Sciatic nerve (tissue), 2 donors: ENCODE measurements at places on chromosomes 16 and 17. TPM values are rescaled to one million over a fixed set of nuclear protein-coding genes. Genes with fewer than 3 reads are reported as not detected.
A peak's percentile ranks its signal among the peaks of the same experiment; 100 is the strongest.

DNA sequence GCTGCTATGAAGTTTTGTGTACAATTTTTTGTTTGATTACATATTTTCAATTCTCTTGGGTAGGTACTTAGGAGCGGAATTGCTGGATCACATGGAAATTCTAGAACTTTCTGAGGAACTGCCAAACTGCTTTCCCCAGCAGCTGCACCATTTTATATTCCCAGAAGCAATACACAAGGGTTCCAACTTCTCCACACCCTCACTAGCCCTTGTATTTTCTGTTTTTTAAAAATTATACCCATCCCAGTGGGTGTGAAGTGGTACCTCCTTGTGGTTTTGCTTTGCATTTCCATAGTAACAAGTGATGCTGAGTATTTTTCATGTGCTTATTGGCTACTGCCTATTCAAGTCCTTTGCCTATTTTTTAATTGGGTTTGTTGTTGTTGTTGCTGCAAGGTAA is 20.9 kb downstream of the NACA2 start:
- no peak for DNase-seq

- no peak for DNase-seq
These were observed 2.0 kb downstream of the COASY start for GRCh38 chr17:42563950-42564349.

- no peak for DNase-seq
These were observed 2.7 kb downstream of the CENPX start for GRCh38 chr17:82019690-82020571.

DNA sequence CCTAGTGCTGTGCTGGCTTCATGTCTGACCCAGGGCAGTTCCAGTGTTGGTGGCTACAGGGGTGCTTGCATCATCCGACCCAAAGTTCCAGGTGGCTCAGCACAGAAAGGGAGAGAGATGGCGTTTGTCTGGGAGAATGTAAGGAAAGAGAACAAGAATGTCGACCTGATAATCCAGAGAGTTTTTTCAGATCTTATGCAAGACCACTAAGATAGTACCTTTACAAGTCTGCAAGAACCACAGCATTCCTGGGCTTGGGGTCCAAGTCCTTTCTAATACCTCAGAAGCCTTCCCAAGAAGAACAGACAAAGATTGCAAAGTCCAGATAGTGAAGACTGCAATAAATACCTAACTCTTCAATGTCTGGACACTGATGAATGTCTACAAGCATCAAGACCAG is 363.0 kb upstream of the TOM1L1 start:
- no peak for DNase-seq

- peak; percentile 32 for DNase-seq
These were observed 82.8 kb downstream of the TBC1D16 start for GRCh38 chr17:79952901-79953300.

- DNase-seq, result no peak
These were observed 61.5 kb downstream of the MYOCD start for GRCh38 chr17:12727076-12727760.

- DNase-seq, result no peak
These were observed 584.6 kb upstream of the CDH5 start for GRCh38 chr16:65781855-65782254.

DNA sequence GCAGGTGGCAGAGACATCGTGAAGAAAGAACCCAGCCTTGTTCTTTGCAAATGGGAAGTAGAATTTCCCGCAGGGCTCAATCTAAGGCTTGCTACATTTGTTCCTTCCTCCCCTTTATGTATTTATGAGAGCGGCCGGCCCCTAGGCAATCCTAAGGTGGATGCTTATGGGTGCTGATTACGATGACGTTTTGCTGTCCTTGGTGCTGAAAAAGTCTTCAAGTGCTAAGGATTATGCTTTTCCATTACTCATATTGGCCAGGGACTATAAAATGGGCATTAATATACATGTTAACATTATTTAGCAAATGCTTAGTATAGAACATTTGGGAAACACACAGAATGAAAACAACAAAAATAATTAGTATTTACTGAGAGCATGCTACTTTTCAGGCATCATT is 313.3 kb upstream of the XYLT1 start:
- DNase-seq, result no peak

GRCh38 chr17:72588961-72589360 is 468.1 kb downstream of the SOX9 start:
- no peak for DNase-seq

- no peak for DNase-seq
These were observed 574 bp downstream of the LAT start for GRCh38 chr16:28985211-28986041.

DNA sequence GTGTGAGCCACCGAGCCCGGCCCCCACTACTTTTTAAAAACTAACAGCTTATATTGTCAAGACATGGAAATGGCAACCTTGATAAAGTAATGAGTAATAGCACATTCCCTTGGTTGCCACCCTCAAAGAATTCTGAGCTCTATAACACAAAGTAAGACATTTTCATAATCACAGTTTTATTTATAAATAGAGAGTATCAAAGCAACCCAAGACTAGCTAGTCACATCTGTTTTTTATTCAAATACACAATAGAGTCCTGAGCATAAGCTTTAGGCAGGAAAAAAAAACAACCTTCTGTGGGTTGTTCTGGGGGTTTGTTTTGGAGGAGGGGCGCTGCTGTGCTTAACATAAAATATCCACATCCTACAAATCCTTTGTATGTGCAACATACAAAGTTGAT is 68.7 kb downstream of the CEP95 start:
- no peak for DNase-seq

GRCh38 chr17:28335959-28336871 is 654 bp downstream of the TNFAIP1 start:
- DNase-seq, result peak; percentile 81

- DNase-seq, result no peak
These were observed 51.7 kb downstream of the NLK start for GRCh38 chr17:28093999-28094716.

- DNase-seq, result no peak
These were observed 50.6 kb downstream of the RNF112 start for GRCh38 chr17:19461681-19462080.

- no peak for DNase-seq
These were observed 470.7 kb upstream of the RBFOX1 start for GRCh38 chr16:6861815-6862477.

KRT33A gene
- not detected for total RNA-seq

CEP295NL gene
- 16.7 TPM for total RNA-seq

TEKT1 gene
- 0.89 TPM for total RNA-seq

CTCF gene
- 44.0 TPM for total RNA-seq

C16orf87 gene
- total RNA-seq, result 9.5 TPM

CDYL2 gene
- total RNA-seq, result 5.7 TPM

LRRC36 gene
- 1.5 TPM for total RNA-seq

NPIPB9 gene
- total RNA-seq, result 1.6 TPM

ZNF385C gene
- 3.0 TPM for total RNA-seq
